ENCODE measurements at places on chromosomes 7 and 10. TPM values are rescaled to one million over a fixed set of nuclear protein-coding genes. Genes with fewer than 3 reads are reported as not detected.

- DNase-seq: peak; percentile 42
Observed at GRCh38 chr10:119871881-119872609, 598 bp downstream of the MCMBP start.

The MEOX2 gene
- not detected for total RNA-seq

The NPSR1 gene
- not detected for total RNA-seq

The ZNF789 gene
- 16.8 TPM for total RNA-seq

All from natural killer cell (primary cell).